ENCODE measurements at places on chromosomes 5 and 9. TPM values are rescaled to one million over a fixed set of nuclear protein-coding genes. Genes with fewer than 3 reads are reported as not detected.

DNA sequence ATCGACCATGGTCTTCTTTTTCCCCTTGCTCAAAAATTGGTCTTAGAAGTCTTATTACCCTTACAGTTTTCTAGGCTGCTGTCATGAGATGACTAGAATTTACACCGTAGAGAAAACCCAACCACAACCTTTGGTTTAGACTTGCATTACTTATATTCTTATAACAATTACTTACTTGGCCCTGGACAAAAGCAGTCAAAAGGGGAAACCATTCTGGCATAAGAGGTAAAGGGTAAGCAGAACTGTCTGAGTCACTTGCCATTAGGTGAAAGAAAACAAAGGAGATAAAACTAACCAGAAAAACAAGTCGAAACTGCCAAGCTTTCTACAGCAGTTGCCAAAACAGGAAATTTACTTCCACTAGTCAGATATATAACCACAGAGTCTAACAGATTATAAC, 17.9 kb downstream of the TMEM245 start:
- peaks cover 68% of the 10 kb centered on the region for H3K4me1 ChIP-seq
- H3K27ac ChIP-seq = peak overlapping the region; percentile 87
- H3K27me3 ChIP-seq = no peaks in the 10 kb centered on the region
- DNase-seq = peak; percentile 28
- H3K36me3 ChIP-seq = peaks cover 58% of the 10 kb centered on the region

DNA sequence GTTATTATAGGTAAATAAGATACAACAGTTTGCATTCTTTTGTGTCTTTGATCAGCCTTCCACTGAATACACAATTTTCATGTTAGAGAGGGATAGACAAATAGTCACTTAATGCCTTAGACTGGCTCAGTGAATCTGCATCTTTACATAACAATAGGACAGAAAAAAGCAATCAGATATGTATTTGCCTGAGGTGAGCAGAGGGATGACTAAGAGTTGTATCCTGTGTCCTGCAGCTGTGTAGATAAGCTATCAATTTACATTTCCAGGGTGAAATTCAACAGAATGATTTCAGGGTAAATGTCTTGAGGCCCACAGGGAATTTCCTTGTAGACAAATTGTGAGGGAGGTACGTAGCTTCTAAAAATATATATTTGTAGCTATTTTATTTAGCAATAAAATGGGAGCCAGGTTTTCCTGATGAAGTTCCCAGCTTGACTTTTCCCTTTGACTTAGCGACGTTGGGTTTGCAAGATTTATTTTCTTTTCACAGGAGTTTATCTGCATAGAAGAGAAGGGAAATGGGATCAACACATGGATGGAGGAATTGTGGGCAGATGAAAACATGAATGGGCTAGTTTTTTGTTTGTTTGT, 586.1 kb upstream of the CDH6 start:
- no peak overlapping the region for H3K4me3 ChIP-seq
- no peaks in the 10 kb centered on the region for H3K4me1 ChIP-seq
- no peaks in the 10 kb centered on the region for H3K27me3 ChIP-seq

DNA sequence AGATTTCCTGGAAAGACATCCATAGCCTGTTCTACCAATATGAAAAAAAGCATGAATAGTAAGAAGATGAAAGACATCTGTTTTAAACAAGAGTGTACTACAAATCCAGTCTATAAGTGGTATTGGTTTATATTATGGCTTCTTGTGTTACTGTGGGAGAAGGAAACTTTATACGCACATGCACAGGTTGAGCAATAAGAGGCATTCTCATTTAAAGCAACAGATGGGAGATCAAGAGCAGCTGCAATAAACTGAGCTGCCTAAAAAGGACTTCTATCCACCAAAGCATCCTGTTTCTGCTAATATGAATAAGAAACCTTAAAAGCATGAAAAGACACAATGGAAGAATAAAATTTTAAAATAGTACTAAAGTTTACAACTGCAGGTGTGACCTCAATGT, 8.6 kb upstream of the PCDHB1 start:
- no peaks in the 10 kb centered on the region for H3K4me1 ChIP-seq
- peaks cover 18% of the 10 kb centered on the region for H3K27me3 ChIP-seq
- H3K36me3 ChIP-seq = no peaks in the 10 kb centered on the region
- no peak overlapping the region for H3K27ac ChIP-seq

Gene NR5A1
- not detected for total RNA-seq

Gene ZNF474
- not detected for total RNA-seq

DNA sequence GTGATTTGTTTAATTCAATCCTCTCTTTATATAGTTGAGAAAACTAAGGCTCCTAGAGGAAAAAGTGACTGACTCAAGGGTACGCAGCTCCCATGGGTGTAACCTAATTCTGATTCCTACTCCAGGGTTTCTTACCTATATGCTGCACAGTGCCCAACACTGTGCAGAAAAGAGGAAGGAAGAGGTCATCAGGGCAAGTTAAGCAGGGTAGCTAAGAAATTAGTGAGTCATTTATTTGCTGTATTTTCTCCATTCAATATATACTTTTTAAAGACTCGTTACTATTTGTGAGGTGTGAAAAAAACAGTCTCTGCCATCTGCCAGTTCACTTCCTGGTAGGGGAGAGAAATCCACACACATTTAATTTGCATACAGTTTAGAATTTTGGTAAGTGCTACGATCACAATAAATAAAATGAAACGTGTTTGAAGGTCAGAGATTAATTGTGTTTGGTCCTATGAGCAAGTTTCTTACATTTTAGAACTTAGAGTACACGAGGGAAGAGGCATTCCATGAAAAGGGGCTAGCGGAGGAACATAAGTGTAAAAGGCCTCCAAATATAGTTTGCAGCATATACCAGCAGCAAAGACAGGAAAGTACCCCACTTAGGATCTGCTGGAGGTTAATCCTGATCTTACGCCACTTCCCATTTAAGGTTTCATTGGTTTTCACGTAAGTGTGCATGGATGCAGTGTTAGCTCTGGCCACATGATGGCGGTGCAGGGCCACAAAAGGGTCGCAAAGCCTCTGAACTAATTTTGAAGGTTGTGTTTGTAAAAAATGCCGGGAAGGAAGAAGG, 59.9 kb upstream of the TLR4 start:
- H3K27ac ChIP-seq = no peak overlapping the region
- DNase-seq = peak; percentile 67
- no peak overlapping the region for H3K4me3 ChIP-seq
- no peaks in the 10 kb centered on the region for H3K36me3 ChIP-seq
- peaks cover 4% of the 10 kb centered on the region for H3K4me1 ChIP-seq
- H3K27me3 ChIP-seq = peaks cover 13% of the 10 kb centered on the region

GRCh38 chr5:149793256-149793550, 63.1 kb downstream of the PPARGC1B start:
- no peak overlapping the region for H3K4me3 ChIP-seq
- peaks cover 2% of the 10 kb centered on the region for H3K36me3 ChIP-seq
- peaks cover 12% of the 10 kb centered on the region for H3K4me1 ChIP-seq

DNA sequence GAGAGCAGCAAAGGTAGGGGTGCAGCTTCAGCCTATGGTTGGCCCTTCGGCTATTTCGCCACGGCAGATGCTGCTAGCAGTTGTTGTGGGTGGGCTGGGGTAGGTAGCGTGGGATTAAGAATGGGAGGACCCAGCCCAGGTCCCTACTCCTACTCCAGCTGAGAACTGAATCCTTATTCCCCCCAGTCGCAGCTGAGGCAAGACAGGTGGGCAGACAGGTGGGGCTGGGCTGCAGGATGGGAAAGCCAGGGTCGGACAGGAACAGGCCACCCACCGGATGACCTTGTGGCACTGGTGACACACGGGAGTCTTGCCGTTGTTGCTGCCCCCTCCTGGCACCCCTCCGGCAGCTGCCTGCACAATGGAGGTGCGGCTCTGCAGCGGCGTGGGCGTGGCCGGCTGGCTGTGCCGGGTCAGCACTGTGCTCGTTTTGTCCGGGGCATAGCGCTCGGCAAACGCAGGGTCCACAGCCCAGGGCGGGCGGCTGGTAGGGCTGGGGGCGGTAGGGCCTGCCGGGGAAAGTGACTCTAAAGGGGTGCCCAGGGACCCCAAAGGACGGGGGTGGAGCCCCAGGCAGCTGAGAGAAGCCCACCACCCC, 8.2 kb downstream of the PDLIM7 start:
- no peaks in the 10 kb centered on the region for H3K27me3 ChIP-seq
- peaks cover 10% of the 10 kb centered on the region for H3K4me1 ChIP-seq
- no peak overlapping the region for H3K4me3 ChIP-seq
- H3K27ac ChIP-seq = no peak overlapping the region

- H3K4me1 ChIP-seq = peaks cover 23% of the 10 kb centered on the region
- H3K36me3 ChIP-seq = no peaks in the 10 kb centered on the region
- no peak overlapping the region for H3K4me3 ChIP-seq
Observed at GRCh38 chr5:102792705-102793104, 37.6 kb downstream of the PAM start.

- H3K4me3 ChIP-seq = no peak overlapping the region
- no peaks in the 10 kb centered on the region for H3K4me1 ChIP-seq
- H3K27ac ChIP-seq = no peak overlapping the region
- DNase-seq = no peak
- peaks cover 3% of the 10 kb centered on the region for H3K27me3 ChIP-seq
- no peaks in the 10 kb centered on the region for H3K36me3 ChIP-seq
Observed at GRCh38 chr5:133712562-133712961, 100.2 kb upstream of the FSTL4 start.

GRCh38 chr5:58759745-58760144, 176.9 kb downstream of the RAB3C start:
- DNase-seq = no peak
- H3K4me1 ChIP-seq = peaks cover 24% of the 10 kb centered on the region
- no peaks in the 10 kb centered on the region for H3K36me3 ChIP-seq
- H3K4me3 ChIP-seq = peak overlapping the region; percentile 62
- H3K27ac ChIP-seq = peak overlapping the region; percentile 28
